HAP-1 (cell line): ENCODE measurements at places on chromosomes 2 and 18.

GRCh38 chr18:8361941-8362471 is 247.2 kb upstream of the RAB12 start:
- DNase-seq, result no peak

DNA sequence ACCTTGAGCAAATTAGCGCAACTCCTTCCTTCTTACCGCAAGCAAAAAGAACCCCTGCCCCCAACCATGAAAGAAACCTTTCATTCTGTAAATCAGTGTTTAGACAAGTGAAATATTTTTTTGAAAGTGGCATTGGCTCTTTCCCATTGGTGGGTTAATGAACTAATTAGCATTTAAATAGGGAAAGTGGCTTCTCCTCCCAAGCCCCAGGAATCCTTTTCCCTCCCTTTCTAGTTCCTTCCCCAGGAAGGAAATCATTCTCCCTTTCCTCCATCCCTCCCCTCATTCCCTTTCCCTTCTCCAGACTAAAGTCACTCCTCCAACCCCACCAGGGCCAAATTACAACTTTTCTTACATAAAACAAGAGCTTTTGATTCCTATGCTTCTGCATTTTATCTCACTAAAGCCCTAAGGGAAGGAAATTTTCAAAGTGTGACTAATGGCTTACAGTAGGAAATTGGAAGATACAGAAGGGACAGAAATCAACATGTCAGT is 22.9 kb upstream of the TYMS start:
- DNase-seq, result peak; percentile 95

DNA sequence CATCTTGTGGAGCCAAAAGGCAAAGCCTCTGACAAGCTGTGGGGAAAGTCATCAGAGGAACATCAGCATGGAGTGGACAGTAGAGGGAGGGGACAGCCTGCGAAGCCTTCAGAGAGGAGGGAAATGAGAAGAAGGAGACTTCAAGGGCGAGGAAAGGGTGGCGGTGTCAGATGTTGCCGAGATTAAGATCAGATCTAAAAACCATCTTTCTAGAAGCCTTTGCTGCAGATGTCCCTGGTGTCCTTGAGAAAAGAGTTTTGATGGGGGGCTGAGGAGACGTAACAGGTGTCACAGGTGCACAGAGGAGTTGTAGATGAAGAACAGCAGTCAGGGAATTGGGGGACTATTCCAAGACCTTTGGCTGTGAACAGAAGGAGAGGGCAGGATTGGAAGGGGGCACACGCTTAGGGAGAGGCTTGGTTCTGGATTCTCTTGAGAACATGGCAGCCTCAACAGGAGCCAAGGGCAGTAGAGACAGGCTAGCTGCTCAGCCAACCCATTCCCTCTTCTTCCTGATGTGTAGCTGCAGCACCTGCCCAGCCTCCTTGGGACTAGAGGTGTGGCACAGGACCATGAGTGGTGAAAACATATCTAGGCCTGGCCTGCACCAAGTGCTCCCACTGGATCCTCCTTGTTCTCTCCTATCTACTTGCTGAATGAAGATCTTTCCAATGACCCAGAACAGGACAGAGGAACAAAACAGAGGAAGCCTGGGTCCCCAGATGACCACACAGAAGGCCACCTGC is 22.7 kb upstream of the NCL start:
- DNase-seq, result no peak

DNA sequence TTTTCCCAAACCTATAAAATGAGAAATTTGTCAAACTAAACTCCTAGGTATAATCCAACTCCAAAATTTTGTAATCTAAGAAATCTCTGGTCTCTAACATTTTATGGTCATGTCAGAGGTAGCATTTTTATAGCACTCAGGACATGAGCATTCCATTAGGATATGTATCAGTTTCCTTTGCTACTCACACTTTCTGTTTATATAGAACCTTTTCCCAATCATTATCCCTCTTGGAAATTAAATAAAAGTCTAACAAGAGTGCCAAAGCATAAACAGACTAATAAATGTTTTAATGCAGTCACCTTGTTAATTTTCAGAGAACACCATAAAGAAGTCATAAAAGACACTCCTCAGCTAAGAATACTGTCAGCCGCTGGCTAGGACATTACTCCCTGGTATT is 300.0 kb upstream of the CWC22 start:
- DNase-seq, result no peak

GRCh38 chr2:2333076-2333475 is 2.0 kb upstream of the MYT1L start:
- no peak for DNase-seq

GRCh38 chr2:24832931-24833701 is 39.9 kb downstream of the CENPO start:
- DNase-seq, result no peak

GRCh38 chr2:4745056-4745991 is 946.9 kb upstream of the SOX11 start:
- no peak for DNase-seq

DNA sequence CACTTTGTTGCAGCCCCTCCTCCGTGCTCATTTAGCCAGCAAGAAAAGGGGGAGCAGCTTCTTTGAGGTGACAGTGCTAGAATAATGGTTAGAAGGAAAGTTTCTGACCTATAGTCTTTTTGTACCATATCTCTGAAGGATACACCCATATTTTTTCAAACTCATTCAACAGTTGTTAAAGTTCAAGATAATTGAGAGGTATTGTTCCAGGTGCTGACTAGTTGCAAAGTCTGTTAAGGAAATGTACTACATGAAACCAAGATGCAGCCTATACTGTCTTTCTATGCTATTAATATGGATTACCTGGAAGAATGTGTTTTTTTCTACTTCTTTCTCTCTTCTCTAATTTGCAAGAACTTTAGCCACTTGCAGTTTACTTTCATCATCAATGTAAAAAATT is 495.0 kb downstream of the PARD3B start:
- no peak for DNase-seq

DNA sequence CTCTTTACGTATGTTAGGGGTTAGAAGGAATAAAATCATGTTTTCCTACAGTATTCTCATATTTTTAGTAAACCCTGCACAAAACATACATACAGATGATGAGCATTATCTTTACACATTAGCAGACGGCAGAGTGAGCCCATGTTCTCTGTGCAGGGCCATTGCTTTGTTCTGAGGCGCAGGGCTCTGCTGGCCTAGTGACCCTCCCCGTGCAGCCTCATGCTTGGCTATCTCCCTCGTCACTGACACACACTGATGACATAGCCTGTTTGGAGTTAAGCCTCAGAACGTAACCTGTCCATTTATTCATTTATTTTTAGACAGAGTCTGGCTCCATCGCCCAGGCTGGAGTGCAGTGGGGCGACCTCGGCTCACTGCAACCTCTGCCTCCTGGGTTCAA is 115.9 kb upstream of the FOSL2 start:
- no peak for DNase-seq

- DNase-seq, result no peak
Measured at GRCh38 chr2:229419158-229419557, 148.1 kb upstream of the PID1 start.

DNA sequence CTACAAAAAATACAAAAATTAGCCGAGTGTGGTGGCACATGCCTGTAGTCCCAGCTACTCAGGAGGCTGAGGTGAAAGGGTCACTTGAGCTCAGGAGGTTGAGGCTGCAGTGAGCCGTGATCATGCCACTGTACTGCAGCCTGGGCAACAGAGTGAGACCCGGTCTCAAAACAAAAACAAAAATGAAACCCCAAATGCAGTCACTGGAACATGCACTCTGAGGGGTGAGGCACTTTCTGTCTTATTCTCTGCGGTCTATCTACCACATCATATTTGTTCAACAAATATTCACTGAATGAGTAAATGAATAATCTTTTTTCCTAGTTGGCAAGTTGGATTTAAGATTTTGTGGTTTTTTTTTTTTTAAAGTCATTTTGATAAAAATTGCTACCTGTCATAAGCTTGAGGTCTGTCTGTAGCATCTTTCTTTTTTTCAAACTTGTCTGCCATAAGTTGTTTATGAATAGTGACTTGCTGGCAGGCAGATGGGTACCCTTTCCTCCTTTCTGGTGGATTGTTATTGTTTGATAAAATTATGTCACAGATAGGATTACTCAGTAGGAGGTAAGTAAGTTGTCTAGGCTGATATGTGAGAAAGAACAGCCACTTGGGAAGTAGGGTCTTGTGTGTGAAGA is 11.8 kb downstream of the CHRNA1 start:
- no peak for DNase-seq

- DNase-seq, result no peak
Measured at GRCh38 chr2:209763106-209763505, 8.5 kb upstream of the UNC80 start.

DNA sequence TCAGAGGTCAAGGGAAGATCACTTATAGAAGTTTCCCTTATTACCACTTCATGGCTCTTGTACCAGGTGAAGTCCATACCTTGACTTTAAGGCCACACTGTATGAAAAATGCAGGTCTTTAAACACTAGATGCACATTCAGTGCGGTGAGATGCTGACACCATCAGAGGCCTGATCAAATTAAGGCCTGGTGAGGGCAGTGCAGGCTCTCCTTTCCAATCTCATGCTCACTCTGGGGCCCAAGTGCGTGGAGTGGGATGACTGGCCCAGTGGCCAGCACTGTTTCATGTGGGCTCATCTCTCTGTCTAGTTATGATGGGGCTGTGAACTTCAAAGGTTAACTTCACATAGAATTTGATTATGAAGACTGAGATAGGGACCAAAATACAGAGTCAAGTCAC is 281.1 kb downstream of the SLC4A3 start:
- DNase-seq, result no peak

- no peak for DNase-seq
Measured at GRCh38 chr18:2340335-2340734, 231.0 kb downstream of the METTL4 start.

- DNase-seq, result peak; percentile 88
Measured at GRCh38 chr2:23351388-23352141, 33.4 kb upstream of the KLHL29 start.

DNA sequence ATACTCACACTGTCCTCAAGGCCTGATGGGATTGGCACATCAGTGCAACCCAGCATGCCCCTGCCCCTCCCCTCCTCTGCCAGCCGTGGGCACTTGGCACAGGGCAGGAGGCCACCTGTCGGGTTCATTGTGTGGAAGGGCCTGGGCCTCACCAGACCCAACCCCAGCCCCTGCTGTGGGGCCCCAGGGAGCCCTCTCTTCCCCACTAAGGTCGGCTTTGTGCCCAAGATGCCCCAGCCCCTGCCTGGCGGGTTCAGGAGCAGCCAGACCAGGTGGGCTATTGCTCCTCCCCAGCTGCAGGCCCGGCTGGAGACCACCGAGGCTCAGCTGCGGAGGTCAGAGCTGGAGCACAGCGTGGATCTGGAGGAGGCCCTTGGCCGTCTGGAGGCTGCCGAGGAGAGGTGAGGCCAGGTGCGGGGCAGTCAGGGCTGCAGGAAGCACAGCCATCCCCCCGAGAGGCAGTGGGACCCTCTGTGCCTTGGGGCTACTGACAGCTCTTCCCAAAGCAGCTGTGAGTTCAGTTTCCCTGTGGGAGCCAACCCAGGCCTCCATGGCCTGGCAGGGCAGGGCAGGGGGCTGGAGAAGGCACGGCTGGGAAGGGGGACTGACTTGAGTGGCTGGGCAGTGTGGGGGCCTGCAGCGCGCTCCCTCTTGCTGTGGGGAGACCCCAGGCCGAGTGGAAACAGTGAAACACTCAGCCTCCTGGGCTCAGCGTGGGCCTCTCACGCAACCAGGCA is 16.3 kb downstream of the CROCC2 start:
- no peak for DNase-seq

DNA sequence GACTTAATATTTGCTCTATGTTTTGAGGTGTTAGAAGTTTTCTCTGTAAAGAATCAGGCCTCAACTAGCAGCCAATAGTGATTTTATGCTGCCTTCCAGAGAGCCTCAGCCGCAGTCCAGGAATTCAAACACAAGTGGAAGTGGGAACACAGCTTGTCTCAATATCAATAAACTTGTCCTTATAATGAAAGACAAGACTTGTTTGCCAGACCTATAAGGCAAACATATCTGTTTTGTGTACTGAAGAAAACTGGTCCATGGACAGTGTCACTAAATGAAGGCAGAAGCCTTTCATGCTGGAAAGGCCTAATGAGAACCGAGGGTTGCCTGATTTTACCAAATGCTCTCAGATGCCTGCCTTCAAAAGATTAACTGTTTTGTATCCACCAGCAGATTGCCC is 182.2 kb downstream of the EPHA4 start:
- no peak for DNase-seq

GRCh38 chr2:60405271-60405919 is 148.1 kb downstream of the BCL11A start:
- peak; percentile 12 for DNase-seq

DNA sequence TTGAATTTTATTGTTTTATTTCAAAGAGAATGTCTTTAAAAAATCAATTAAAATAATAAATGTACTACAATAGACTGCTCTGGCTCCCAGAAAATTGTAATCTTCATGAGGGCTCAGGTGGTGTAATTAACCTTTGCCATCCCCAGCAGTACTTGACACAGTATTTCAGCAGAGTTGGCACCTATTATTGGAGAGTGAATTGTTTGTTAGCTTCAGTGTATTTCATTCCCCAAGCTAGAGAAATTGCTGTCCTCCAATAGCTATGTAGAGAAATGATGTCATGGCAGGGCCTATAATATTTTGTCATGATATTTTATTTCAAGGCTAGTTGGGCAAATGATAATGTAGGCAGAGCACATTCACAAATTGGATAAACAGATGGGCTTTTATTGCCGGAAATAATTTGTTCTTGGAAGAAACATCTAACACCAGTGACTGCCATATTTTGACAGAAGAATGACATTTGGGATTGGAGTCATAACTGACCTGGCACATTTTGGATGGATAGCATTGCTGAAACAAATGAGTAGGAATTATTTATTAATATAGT is 712.0 kb upstream of the NXPH2 start:
- no peak for DNase-seq

- DNase-seq, result no peak
Measured at GRCh38 chr2:101802329-101802728, 104.8 kb downstream of the MAP4K4 start.

DNA sequence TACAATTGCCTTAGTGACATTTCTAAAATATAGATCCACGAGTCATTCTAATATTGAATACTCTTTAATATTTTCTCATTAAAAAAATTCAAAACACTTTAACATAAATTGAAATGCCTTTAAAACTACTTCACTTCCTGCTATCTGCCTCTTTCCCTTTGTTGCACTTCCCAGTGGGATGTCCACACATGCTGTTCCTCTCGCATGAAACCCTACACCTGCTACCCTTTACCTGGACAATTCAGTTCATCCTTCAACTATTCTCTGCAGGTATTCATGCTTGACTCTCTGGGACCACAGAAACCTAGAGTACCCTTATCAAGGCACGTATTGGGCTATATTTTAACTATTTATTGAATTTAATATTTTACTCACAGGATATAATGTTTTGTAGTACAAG is 373.3 kb upstream of the GALNT5 start:
- DNase-seq, result no peak
